Nucleus accumbens (tissue), 56 donors: ENCODE measurements at places on chromosomes 12 and 14.

GRCh38 chr12:79673354-79673753, 17.4 kb downstream of the PAWR start:
- no peak for DNase-seq

- no peak for DNase-seq
These were observed 60.8 kb downstream of the ITPK1 start for GRCh38 chr14:93054876-93055275.

DNA sequence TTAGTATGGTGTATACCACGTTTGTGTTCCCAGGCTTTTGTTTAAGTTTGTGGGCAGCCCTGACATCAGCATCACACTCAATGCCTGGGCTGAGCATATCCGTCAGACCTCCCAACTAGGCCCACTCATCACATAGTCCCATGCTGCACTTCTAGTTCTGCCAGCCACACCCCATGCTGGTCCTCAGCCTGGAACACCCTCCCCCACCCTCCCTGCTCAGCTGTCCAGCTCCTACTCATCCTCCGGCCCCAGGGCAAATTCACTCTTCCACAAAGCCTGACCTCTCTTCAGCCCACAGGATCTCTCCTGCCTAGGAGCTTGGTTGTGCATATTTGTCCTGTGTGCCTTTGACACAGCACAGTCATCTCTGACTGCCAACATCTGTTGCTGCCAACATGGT, 3.9 kb upstream of the ENDOU start:
- no peak for DNase-seq

- no peak for DNase-seq
These were observed 89.0 kb downstream of the RFX4 start for GRCh38 chr12:106671840-106672239.

- DNase-seq = no peak
These were observed 69.3 kb downstream of the ETV6 start for GRCh38 chr12:11718768-11719253.

- no peak for DNase-seq
These were observed 92.9 kb upstream of the NEDD1 start for GRCh38 chr12:96814200-96814599.

DNA sequence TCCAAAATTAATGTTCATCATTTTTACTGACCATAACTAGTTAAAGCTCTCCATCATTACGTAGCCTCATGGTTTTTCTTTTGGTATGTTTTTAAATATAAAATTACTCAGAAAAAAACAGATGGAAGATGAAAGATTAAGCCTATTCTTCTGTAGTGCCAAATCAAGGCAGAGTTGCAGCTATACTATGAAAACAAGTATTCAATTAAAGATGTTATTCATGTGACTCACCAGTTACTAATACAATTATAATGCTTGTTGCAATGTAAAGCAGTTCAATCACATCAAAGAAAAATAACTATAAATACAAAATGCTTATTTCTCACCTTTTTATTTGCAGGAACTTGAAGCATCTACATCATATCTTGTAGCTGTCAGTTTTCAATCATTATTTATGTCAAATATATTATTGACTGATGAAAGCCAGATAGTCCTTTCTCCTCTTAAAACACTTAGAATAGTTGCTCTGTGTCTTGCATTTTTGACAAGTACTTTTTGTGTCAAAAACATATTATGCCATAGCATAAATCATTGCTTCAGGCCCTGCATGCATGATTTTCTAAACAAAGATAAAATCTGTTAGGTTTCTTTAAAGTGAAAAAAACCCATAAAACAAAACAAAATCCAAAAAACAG, 36.0 kb upstream of the TRHDE start:
- no peak for DNase-seq

DNA sequence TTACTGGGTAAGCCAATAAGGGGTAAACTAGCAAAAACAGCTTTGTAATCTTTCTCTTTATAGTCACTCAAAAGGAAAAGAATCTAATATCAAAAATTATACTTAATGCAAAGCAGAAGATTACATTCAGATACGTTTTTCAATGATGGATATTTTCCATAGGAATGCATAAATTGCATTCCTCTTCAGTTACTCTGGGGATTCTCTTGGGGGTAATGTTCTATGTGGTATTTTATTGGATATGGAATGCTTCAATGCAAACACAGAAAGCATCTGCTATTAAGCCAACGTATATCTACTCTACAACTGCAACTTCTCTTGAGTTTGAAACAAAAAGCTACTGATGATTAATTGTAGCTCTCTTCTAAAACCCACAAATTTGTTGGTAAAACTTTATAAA, 106.0 kb downstream of the SLC41A2 start:
- DNase-seq = no peak

DNA sequence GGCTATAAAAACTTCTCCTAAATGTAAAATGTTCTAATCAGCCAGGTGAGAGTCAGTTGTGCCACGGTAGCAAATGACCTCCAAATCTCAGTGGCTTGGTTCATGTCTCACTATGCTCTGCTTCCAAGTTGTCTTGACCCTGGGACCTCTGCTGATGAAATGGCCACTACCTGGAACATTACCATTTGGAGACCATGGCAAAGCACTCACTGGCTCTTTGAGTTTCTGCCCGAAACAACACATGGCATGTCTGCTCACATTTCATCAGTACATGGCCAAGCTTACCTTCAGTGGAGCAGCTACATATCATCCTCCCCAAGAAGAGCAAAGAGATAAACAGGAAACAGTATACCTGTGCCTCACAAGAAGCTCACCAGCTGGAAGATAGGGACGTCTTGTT, 40.2 kb downstream of the PLEKHG7 start:
- no peak for DNase-seq

GRCh38 chr14:99067927-99068326, 204.1 kb downstream of the BCL11B start:
- DNase-seq = no peak

GRCh38 chr14:91398707-91399106, 18.9 kb downstream of the CCDC88C start:
- DNase-seq = no peak
